Activated T-cell treated with anti-CD3 and anti-CD28 coated beads, Interleukin-2, amount 50 U/mL, for 72 hours (primary cell): ENCODE measurements at places on chromosomes 2 and 18. TPM values are rescaled to one million over a fixed set of nuclear protein-coding genes. Genes with fewer than 3 reads are reported as not detected.

Gene NT5C1B
- not detected for total RNA-seq

Gene LRRC30
- not detected for total RNA-seq

Gene AGAP1
- 2.9 TPM for total RNA-seq

Gene TMEM163
- total RNA-seq: 0.12 TPM

Gene ALK
- 0.25 TPM for total RNA-seq

Gene ABHD1
- total RNA-seq: 0.34 TPM

DNA sequence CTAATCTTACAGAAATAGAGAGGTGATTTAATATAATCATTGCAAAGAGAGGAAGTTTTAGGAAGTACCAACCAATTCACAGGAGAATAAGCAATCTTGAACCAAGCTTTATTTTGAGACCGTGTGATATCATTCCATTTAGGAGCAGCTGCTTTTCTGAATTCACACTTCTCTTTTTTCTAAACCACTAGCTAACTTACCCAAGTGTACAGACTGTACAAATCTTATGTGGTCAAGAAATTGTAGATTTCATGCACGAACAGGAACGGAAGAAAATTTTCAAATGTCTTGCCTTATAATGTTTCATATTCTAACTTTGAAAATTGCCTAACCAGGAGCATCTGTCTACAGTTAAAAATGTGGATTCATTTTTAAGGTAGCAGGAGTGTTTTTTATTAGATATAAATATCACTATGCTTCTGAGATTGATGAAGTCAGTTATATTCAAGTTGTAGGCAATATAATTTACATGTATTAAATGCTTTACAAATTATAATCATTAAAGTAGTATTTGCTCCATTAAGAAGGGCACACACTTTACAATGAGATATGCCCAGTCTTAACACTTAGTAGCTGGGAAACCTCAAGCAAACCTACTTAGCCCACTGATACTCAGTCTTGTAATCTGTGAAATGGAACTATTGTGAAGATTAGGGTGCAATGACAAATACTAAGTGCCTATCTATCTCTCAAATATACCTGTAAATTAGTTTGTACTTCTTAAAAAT lies 302.2 kb upstream of the STON1 start:
- no peak for DNase-seq

GRCh38 chr2:148022351-148022750 lies 1.5 kb downstream of the MBD5 start:
- DNase-seq: no peak

DNA sequence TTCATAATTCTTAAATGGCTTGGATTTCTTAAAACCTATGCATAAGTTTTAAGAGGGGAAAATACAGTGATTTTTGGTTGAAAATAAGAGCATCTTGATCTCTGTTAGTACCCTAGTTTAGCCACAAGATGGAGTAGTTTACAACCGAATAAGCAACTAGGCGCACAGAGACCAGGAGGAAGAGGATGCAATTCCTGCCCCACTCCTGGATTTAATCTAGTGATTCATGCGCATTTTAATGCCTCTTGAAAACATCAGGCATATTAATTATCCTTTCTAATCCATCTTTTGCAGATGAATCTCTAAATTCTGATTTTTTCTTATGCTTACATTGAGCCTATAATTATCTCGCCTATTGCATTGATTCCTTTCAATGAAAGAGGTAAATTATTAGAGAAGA lies 76.7 kb downstream of the MRPS9 start:
- no peak for DNase-seq

DNA sequence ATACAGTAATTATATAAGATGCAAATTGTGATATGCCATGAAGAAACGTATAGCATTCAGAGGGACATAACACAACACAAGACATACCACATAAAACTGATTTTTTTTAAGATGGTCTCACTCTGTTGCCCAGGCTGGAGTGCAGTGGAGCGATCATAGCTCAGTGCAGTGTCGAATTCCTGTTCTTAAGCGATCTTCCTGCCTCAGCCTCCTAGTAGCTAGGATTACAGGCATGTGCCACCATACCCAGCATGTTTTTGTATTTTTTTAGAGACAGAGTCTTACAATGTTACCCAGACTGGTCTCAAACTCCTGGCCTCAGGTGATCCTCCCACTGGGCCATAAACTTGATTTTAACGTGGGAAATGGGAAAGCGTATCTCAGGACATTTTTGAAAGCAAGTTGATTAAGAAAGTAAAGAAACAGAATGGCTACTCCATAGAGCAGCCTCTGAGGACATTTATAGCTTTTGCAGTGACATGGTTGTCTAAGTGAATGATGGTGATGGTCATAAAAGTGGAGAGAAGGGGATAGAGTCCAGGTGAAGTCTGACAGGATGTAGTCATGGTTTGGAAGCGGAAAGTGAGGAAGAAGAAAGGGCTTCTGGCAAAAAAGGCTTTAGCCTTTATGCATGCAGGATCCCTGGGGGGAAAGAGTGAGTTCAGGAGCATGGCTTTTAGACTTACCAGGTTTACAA lies 2.4 kb downstream of the TSGA10 start:
- no peak for DNase-seq

DNA sequence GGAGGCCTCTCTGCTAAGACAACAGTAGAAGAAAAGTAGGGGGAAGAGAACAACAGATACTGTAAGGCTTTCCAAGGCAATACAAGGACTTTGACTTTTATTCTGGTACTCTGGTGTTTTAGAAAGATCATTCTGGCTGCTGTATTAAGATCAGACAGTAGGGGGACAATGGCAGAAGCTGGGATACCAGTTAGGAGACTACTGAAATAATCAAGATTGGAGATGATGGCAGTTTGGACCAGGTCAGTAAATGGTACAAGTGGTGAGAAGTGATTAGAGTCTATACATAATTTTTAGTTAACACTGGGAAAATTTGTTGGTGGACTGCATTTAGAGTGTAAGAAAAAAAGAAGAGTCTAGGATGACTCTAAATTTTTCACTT lies 139.7 kb downstream of the ROCK1 start:
- DNase-seq: no peak

GRCh38 chr2:10269291-10269690 lies 33.4 kb upstream of the HPCAL1 start:
- DNase-seq: no peak

DNA sequence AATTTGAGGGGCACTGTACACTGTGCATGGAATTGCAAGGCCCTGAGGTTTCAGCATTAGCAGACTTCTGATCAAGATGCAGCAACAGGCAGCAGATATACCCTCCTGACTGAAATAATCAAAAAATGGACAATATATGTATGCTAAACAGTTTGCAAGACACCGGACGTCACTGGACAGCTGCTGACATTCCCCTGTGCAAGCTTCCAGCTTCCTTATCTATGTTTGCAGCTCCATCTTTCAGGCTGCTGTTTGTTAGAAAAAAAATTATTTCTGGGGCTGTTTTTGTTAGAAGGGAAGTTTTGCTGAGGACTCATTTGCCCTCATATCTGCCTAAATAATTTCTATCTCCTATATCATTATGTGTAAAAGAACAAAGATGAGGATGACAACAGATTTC lies 179.5 kb upstream of the BCL2L11 start:
- no peak for DNase-seq

- DNase-seq: no peak
These were observed 190.9 kb downstream of the TFCP2L1 start for GRCh38 chr2:121094101-121094500.

GRCh38 chr2:182933629-182934028 lies 67.2 kb upstream of the FRZB start:
- DNase-seq: no peak

GRCh38 chr2:75560022-75560767 lies 544 bp downstream of the EVA1A start:
- DNase-seq: peak; percentile 25

GRCh38 chr2:195118276-195118675 lies 538.8 kb upstream of the SLC39A10 start:
- no peak for DNase-seq

- no peak for DNase-seq
These were observed 73.8 kb upstream of the B3GNT7 start for GRCh38 chr2:231321556-231322334.

- no peak for DNase-seq
These were observed 70.5 kb upstream of the CCBE1 start for GRCh38 chr18:59767732-59768131.
